ENCODE measurements at places on chromosomes 2 and 18.

DNA sequence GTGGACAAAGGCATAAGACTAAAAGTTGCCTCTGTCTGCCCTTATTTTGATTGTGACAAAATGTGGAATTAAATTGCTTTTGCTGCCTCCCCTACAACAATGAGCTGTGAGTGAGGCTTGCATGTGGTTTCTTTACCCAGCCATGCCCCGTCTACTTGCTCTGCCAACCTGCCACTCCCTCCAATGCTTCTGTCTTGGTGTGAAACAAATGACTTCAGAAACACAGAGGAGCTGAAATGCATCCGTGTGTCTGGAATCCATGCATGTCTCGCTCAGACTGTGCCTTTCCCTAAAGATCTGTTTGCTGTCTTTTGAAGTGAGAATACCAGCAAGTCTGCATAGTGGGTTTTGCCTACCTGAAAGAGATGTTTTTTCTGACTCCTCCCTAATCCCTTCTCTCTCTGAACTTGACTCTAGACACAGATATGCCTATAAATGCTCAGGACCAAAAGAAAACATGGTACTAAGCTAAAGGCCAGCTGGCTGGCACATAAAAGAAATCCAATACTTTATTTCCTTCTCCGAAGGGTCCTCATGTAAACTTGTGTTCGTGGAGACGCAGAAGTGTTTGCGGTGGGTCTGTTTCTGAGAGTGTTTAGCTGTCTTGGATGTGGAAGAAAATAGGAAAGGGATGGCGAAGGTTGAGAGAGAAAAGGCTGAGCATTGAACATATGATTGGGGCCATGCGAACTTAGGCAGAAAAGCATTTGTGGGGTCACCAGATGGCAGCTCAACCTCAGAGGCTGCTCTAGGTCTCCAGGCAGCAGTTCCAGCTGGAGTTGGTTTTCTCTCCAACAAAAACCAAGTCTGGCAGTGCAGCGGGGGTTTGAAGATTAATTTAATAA lies 120.5 kb downstream of the CCBE1 start:
- DNase-seq: no peak

DNA sequence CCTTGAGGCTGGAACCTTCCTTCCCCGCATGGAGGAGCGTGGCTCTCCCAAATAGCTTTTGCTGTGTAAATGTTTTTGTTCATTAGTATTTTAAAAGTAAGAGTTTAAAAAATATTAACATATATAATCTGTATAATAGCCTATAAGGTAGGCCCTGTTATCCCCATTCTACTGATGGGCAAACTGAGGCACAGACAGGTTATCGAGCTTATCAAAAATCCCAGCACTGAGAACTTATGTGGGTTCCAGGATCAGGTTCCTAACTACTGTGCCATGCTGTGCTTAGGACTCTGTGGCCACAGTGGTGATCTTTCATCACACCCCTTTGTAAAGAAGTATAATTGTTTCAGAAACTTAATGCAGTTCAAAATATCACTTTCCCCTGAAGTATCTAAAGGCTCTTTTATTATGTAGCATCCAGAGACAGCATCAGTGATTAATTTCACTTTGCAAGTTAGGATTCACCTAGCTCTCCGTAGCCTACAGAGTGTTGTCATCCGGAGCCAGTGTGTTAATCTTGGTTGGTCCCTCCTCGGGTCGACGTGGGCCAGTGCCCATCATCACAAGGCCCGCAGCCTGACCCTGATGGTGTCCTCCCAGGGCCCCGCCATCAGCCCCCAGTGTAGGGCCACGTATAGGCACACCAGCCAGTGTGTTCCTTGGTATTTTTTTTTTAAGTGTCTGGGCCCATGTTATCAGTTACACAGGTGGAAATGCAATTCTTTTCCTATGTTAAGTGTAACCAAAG lies 28.7 kb downstream of the CABLES1 start:
- DNase-seq: no peak

- DNase-seq: no peak
These were observed 185.5 kb upstream of the FN1 start for GRCh38 chr2:215621381-215621780.

- no peak for DNase-seq
These were observed 11.4 kb downstream of the CRYGD start for GRCh38 chr2:208112969-208113368.

DNA sequence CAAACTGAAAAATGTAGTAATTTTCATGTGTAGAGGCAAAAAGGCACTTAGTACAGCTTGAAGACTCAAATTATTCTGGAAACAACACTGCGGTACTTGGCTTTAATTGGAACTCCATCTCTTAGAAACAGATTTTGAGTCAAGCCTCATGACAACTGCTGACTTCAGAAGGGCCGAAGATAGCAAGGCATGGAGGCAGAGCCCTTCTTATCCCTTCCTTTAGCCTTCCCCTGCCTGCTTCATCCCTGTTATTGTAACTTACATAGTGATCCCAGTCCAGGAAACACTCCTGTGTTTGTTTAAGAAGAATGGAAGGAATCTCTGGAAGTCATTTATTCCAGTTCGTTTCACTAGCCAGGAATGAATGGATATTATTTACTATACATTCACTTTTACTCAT lies 110.9 kb upstream of the FAM98A start:
- DNase-seq: no peak

DNA sequence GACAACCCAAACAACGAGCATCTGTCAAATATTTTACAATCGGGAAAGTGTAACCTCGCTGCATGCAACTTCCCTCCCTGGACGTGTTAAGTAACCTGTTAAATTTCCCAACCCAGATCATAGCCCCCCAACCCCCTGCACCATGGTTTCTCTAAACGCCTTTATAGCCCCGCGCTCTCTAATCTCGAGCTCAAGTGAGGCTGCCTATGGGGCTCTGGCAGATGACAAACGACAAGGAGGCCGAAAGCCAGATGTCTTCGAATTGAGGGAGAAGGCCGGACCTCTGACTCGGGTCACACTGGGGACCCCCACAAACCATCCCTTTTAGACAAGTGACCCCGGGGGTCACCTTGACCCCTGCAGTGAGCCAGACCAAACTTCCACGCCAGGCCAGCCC lies 526 bp downstream of the COX7A2L start:
- DNase-seq: no peak

GRCh38 chr2:19409046-19409445 lies 50.6 kb upstream of the OSR1 start:
- DNase-seq: no peak

DNA sequence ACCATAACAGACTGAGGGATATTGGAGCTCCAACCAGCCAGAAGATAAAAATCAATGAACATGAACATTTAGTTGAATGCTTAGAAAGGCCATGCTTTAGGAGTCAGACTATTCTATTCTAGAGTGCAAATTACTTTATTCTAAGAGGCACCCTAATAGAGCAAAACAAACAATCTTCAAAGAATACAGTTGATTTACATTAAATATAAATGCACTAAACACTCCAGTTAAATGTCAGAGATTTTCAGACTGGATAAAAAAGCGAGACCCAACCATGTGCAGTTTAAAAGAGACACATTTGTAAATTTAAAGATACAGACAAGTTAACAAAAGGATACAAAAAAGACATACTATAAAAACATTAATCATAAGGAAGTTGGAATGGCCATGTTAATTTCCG lies 214.0 kb upstream of the SMAD7 start:
- DNase-seq: no peak

DNA sequence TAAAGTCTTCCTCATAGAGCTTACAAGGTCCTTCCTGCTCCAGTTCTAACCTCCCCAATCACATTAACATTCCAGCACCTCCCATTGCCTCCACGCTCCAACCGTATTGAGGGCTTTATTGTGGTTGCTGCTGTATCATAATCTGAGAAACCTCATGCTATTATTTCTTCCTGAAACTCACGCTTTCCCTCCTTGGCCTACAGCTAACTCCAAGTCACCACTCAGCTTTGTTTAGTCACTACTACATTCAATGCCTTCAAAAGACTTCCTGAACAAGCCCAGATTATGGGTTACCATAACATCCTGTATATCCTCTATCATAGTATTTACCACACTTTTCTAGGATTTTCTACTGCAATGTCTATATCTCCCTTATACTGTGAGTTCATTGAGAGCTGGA lies 230.4 kb downstream of the IKZF2 start:
- DNase-seq: no peak

GRCh38 chr2:187129868-187130267 lies 280.9 kb upstream of the ZSWIM2 start:
- DNase-seq: no peak

DNA sequence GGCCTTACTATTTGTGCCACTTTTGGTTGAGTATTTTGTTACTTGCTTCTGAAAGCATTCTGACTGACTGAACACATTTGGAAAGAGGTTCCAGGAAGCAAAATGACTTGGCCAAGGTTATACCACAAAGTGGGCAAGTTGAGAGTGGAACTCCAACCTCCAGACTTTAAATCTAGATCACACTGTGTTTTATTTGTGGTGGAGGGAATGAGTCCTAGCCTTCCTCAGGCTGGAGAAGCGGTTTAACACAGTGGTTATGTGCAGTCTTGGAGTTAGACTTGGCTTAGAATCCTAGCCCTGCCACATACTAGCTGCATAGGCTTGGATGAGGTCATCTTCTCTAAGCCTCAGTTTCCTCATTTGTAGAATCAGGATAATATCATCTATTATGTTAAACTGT lies 33.4 kb downstream of the PLEKHM3 start:
- DNase-seq: no peak

GRCh38 chr18:31451625-31452024 lies 4.1 kb downstream of the DSG3 start:
- DNase-seq: no peak

- DNase-seq: no peak
These were observed 56.7 kb upstream of the ZNF236 start for GRCh38 chr18:76765649-76766048.
